ENCODE measurements at places on chromosomes 7 and 10.

DNA sequence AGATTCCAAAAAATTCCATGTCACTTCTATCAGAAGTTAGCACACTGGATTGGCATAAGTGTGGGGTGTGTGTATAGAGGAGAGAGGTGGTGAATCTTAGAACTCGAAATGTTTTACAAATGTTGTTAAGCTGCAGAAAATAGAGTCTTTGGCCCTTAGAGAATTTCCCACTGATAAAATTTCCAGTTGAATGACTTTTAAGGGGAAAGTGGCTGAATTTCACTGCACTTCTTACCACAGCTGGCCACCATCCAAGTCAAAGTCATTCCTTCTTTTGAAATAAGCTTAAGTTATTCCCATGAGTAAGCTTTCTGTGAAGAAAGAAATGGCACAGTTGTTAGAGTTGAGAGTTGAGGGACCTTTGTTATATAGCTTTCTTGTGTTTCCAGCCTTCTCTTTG, 13.9 kb downstream of the VCL start:
- peak; percentile 75 for DNase-seq
- no peaks in the 10 kb centered on the region for H3K27me3 ChIP-seq
- peaks cover 60% of the 10 kb centered on the region for H3K36me3 ChIP-seq
- H3K4me3 ChIP-seq: no peak overlapping the region
- peaks cover 58% of the 10 kb centered on the region for H3K4me1 ChIP-seq
- H3K27ac ChIP-seq: peak overlapping the region; percentile 33

DNA sequence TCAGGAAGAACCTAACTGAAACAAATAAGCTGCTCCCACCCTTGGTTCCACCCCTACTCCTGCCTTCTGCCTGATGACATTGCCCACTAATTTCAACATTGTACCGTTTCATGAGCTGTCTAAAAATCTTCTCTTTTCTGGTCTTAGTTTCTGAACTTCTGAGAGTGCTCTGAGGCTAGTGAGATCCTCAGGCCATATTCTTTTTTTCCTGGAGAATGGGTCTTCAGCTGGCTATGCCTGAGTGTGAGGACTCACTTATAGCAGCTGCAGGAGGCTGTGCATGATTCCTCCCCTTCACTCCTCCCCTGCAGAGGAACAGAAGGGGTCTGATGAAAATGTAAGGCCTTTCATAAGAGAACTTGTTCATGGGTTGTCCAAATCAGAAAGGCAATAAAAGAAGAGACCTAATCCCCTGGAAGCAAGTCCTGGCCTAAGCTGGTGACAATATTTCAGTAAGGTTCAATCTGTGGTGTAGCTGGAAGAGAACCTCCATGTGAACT, 11.1 kb downstream of the HOXA4 start:
- no peaks in the 10 kb centered on the region for H3K27me3 ChIP-seq
- peaks cover 25% of the 10 kb centered on the region for H3K4me1 ChIP-seq
- H3K4me3 ChIP-seq: no peak overlapping the region

GRCh38 chr7:18345641-18346234, 149.8 kb upstream of the HDAC9 start:
- no peak overlapping the region for H3K4me3 ChIP-seq
- H3K27me3 ChIP-seq: no peaks in the 10 kb centered on the region
- H3K36me3 ChIP-seq: no peaks in the 10 kb centered on the region
- H3K27ac ChIP-seq: no peak overlapping the region

- no peak overlapping the region for H3K27ac ChIP-seq
- no peak for DNase-seq
- H3K4me1 ChIP-seq: no peaks in the 10 kb centered on the region
- H3K4me3 ChIP-seq: no peak overlapping the region
These were observed 357.3 kb downstream of the BBS9 start for GRCh38 chr7:33486633-33487032.

DNA sequence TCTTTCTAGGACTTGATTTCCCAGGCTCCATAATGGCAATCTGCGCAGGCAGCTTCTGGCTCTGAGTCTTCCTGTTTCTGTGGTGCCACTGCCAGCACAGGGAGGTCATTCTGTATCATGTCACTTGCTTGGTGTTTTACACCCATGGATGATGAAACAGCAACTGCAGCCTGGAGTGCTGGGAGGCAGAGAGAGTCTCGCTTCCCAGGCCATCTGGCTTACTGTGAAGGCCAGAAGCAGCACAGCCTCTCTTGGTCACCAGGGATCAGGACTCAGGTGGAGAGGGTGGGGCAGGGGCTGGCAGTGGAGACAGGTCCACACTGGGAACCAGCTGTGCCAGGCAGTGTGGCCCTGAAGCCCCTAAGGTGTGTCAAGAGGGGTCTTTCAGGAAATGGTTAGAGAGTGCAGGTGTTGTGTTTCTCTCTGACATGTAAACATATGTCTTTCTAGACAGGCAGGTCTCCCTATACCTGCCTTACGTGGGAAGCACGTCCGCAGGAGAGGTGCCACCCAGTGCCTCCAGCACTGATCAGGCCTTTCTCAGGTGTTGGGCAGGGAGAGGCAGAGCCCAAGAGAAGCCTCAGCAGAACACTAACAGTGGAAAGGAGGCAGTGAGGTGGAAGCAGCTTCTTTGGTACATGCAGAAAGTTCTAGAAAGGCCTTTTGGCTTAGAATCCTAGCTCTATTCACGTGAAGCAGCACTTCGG, 71.4 kb downstream of the INSIG1 start:
- no peaks in the 10 kb centered on the region for H3K36me3 ChIP-seq
- H3K27me3 ChIP-seq: peaks cover 50% of the 10 kb centered on the region
- no peaks in the 10 kb centered on the region for H3K4me1 ChIP-seq
- no peak overlapping the region for H3K27ac ChIP-seq
- H3K4me3 ChIP-seq: no peak overlapping the region

DNA sequence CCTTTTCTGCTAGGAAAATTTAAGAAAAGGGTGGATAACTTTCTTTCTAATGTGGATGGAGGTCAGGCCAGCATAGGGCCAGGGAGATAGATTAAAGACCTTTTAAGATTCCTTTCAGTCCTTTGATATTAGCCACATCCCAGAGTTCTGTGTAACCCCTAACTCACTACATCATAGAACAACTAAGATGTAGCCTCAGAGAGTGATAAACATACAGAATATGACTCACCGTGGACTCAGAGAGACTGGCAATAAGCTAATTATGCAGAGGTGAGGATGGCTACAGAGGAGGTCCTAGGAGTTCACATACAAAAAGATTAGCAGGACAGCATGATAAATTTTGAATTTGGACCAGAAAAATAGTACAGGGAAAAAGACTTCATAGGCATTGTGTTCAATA, 141.0 kb downstream of the AOAH start:
- H3K27me3 ChIP-seq: no peaks in the 10 kb centered on the region
- peaks cover 7% of the 10 kb centered on the region for H3K4me1 ChIP-seq
- H3K36me3 ChIP-seq: no peaks in the 10 kb centered on the region
- no peak overlapping the region for H3K27ac ChIP-seq
- H3K4me3 ChIP-seq: no peak overlapping the region
- DNase-seq: peak; percentile 11

- peaks cover 41% of the 10 kb centered on the region for H3K36me3 ChIP-seq
- peaks cover 17% of the 10 kb centered on the region for H3K4me1 ChIP-seq
- H3K4me3 ChIP-seq: peak overlapping the region; percentile 88
- H3K27me3 ChIP-seq: no peaks in the 10 kb centered on the region
These were observed 535 bp upstream of the EPC1 start for GRCh38 chr10:32347363-32348022.

DNA sequence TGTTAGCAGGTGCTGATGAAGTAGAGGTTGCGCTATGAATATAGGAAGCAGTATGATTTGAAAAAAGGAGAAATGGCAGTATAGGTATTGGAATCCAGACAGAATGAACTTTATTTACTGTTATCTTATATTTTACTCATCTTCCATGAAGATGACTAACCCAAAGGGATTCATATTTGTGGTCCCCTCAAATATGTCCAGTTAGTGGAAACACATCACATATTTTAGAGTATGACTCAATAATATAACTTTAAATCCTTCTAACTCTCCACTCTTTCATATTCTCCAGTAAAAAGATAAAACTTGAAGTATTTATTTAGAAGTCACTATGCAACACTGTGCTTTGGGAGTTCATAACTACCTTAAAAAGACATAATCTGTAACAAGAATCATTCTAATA, 286.5 kb upstream of the LRRTM3 start:
- H3K27ac ChIP-seq: no peak overlapping the region
- no peaks in the 10 kb centered on the region for H3K27me3 ChIP-seq
- H3K4me3 ChIP-seq: no peak overlapping the region
- H3K4me1 ChIP-seq: no peaks in the 10 kb centered on the region
- H3K36me3 ChIP-seq: no peaks in the 10 kb centered on the region
- DNase-seq: no peak

GRCh38 chr10:3424111-3424851, 251.7 kb upstream of the PITRM1 start:
- peak overlapping the region; percentile 94 for H3K27ac ChIP-seq
- H3K4me1 ChIP-seq: peaks cover 55% of the 10 kb centered on the region
- peak; percentile 96 for DNase-seq
- peak overlapping the region; percentile 18 for H3K4me3 ChIP-seq
- H3K27me3 ChIP-seq: no peaks in the 10 kb centered on the region
- H3K36me3 ChIP-seq: no peaks in the 10 kb centered on the region

GRCh38 chr7:96238474-96238873, 83.4 kb downstream of the SLC25A13 start:
- no peak for DNase-seq
- no peaks in the 10 kb centered on the region for H3K27me3 ChIP-seq
- no peaks in the 10 kb centered on the region for H3K36me3 ChIP-seq
- no peak overlapping the region for H3K27ac ChIP-seq
- H3K4me3 ChIP-seq: no peak overlapping the region

DNA sequence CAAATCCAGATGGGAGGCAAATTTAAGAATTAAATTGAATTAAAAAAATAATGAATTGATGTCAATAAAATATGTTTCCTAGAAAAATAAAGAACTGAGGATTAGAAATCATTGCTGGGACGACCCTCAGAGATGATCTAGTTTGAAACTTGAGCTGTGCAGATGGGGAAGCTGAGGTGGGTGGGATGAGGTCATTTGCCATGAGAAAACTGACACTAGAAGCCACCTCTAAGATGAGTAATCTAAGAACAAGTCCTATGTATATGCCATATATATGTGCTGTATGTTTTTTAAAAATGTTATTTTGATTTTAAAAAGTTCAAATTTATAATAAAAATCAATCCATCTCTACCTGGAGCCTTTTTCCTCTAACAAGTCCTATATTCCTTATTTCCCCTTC, 135.7 kb downstream of the RSU1 start:
- H3K27ac ChIP-seq: no peak overlapping the region
- no peaks in the 10 kb centered on the region for H3K36me3 ChIP-seq
- H3K4me1 ChIP-seq: no peaks in the 10 kb centered on the region
- no peak for DNase-seq

DNA sequence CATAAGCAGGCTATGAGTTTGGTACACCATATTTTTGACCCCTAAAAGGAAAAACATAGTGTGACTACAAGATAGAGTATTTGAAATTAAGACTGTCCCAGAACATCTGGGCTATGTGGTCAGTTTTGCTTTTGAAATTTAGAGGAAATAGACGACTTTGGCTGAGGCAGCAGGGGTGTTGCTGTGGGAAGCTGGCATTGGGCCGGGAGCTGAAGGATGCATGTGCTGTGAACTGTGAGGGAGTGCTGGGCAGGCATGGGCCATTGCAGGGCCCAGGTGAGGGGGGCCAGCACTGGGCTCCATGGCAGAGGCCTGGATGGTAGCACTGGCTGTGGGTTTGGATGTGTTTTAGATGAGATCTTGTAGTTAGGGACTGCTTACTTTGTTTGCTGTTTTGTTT, 168.3 kb downstream of the BMPER start:
- no peak overlapping the region for H3K27ac ChIP-seq
- no peaks in the 10 kb centered on the region for H3K36me3 ChIP-seq
- H3K4me3 ChIP-seq: no peak overlapping the region
- DNase-seq: no peak

DNA sequence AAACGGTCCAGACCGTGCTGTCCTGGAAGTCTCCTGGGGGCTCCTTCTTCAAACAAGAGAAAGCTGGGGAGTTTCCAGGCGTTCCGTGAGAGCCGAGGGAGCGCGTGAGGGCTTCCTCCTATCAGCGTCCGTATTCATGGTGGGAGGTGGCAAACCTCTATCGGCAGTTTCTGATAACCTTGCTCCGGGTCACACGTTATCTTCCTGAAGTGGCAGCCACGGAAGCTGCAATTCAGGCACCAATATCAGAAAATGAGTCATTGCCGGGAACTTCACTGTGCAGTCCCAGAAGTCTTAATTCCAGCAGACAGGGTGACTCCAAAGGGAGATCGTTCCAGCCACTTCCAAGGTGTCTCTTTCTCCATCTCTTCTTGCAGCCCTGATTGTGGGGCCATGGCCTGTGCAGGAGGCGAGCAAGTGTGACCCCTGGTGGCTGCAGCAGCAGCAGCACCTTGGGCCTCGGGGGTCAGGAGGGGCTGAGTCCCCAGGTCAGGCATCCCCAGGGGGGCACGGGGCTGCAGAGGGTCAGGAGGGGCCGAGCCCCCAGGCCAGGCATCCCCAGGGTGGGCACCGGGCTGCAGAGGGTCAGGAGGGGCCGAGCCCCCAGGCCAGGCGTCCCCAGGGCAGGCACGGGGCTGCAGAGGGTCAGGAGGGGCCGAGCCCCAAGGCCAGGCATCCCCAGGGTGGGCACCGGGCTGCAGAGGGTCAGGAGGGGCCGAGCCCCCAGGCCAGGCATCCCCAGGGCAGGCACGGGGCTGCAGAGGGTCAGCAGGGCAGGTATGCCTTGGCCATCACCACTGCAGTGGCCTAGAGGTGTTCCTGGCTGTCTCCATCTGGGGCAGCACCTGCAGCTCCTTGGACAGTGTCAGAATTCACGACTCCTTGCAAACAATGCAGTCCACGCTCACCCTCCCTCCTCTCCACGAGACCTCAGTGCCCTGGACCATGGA, 538.7 kb downstream of the DNAJB6 start:
- no peaks in the 10 kb centered on the region for H3K4me1 ChIP-seq
- no peak overlapping the region for H3K4me3 ChIP-seq
- no peaks in the 10 kb centered on the region for H3K27me3 ChIP-seq
- H3K27ac ChIP-seq: no peak overlapping the region

DNA sequence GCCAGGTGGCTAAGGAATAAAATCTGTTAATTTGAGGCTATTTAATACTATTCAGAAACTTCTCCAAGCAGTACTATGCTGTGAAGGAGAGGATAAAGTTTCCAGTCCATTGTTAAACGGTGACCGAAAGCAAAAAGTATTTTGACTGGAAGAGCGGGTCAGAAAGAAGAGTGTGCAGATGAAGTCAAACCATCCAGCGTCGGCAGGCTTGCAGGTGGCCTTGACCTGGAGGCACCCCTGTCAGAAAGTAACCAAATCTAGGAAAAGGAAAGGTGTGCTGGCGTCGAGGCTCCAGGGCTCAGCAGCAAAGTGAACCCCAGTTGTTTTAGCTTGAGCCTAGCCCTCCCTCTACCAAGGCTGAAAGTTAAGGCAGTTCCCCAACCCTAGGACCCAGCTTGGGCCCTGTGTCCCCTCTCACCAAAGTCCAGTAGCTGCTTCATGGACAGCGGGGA, 544 bp downstream of the PDK4 start:
- peaks cover 6% of the 10 kb centered on the region for H3K4me1 ChIP-seq
- H3K27ac ChIP-seq: no peak overlapping the region
- H3K36me3 ChIP-seq: no peaks in the 10 kb centered on the region
- DNase-seq: no peak
- peak overlapping the region; percentile 48 for H3K4me3 ChIP-seq
- H3K27me3 ChIP-seq: peaks cover 4% of the 10 kb centered on the region
